ENCODE measurements at places on chromosomes 1 and 21.

DNA sequence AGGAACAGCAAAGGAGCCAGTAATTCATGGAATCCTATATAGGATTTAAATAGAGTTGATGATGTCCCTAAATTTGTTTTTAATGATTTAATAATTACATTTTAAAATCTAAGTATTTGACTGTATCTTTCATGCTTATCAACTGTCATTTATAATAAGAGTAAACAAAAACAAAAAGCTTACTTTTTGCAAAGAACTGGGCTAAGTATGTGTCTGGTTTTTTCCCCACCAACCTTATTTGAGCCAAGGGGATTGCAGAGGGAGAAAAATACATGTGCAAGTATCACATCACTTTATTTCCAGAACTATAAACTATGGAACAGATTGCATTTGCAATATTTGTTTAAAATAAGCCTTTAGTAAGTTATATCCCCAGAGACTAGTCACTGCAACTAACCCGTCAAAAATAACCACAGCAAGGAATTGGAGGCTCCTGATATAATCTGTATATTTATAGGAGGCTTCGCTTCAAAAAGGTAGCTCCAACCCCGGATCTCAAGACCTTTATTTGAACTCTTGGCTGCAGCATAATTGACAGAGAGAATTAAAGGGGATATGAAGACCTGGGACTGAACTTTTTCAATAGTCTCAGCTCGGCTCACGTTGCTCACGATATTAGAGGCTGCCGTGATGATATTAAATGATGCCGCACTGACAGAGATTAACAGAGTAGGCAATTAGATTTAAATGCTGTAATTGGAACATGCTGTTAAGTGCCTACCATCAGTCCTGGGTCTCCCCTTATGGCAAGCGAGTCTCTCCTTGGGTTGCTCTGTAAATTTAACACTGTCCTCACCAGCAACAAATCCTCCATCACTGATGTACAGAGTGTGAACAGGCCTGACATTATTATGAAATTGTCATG lies 329.1 kb upstream of the NFIA start:
- DNase-seq = peak; percentile 88

GRCh38 chr1:177302357-177303044 lies 131.7 kb downstream of the BRINP2 start:
- DNase-seq = no peak

GRCh38 chr1:232538224-232538942 lies 91.5 kb downstream of the SIPA1L2 start:
- DNase-seq = no peak

DNA sequence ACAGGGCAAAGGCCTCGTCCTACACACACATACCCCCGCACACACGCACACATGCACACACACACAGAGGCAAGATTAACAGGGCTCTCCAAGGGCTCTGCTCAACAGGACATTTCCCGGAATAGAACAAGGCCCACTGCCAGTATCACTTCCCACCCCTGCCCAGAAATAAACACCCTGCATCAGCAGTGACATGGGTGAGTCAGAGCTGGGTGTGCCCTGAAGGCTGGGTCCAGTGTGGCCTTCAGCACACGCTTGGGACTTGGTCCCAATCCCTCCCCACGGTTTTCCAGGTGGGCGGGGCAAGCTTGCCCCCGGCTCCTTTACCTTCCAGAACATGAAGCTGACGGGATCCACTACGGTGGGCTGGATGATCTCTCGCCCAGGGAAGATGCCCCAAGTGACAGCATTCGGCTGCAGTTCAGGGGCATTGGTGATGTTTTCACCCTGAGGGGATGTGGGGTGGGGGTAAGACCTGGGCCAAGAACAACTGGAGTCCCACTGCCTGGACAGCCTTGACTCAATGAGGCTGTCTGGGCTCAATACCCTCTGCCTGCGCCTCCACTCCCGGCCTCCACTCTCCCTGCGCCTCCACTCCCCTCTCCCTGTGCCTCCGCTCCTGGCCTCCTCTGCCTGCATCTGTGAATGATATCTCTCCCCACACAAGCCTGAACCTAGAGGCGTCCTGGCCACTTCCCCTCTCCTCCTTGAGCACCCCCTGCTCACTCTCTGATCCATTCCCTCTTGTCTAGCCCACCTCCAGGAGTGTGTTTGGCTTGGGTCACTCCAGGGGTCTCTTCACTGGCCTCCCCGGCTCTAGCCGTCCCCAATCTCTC lies 14.7 kb downstream of the MTHFR start:
- DNase-seq = no peak

GRCh38 chr1:197180252-197180878 lies 33.9 kb upstream of the ASPM start:
- no peak for DNase-seq

- DNase-seq = no peak
Measured at GRCh38 chr1:182163821-182164223, 102.3 kb upstream of the ZNF648 start.

GRCh38 chr1:164518692-164519332 lies 40.2 kb upstream of the PBX1 start:
- DNase-seq = no peak

DNA sequence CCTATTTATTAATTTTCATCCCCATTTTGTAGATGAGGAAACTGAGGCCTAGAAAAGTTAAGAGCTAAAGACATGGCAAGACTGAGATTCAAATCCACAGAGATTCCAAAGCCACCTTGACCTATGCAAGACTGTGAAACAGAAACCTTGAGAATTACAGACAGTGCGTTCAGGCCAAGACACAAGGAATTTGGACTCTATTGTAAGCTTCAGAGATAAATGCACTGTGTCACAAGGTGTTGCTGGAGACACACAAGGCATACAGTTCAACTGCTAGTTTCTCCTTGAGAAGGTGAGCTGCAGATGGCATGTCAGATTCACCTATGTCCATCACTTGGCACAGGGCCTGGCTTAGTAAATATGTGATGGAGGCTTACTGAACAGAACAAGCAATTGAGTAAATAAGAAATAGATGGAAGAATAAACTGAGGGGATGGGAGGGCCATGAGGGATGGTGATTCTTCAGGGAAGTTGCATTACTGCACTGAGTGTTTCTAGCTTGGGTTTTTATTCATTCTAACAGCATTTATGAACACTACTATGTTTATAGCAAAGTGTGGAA lies 215.0 kb downstream of the DAB1 start:
- no peak for DNase-seq

- DNase-seq = peak; percentile 22
Measured at GRCh38 chr1:183234660-183235476, 48.8 kb downstream of the LAMC2 start.

DNA sequence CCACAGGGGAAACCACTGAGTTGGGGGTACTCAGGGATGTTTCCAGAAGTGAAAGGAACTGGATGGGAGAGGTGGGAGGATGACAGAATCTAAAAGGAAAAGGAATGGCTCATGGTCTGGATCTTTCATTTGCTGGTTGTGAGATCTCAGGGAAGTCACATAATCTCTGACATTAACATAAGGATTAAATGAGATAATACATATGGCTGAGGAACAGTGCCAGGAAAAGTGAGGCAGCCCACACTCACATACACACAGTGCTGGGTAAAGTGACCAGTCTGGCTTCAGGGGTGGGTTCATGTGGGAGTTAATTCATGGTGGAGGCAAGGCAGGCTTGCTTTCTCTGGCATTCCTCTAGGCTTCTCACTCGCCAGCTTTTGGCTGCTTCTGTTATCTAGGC lies 3.9 kb upstream of the PTCH2 start:
- DNase-seq = no peak

- no peak for DNase-seq
Measured at GRCh38 chr1:165895451-165895871, 68.0 kb downstream of the UCK2 start.

- no peak for DNase-seq
Measured at GRCh38 chr1:52913014-52913413, 8.5 kb downstream of the ECHDC2 start.

GRCh38 chr1:98556521-98557158 lies 104.9 kb upstream of the SNX7 start:
- no peak for DNase-seq

- no peak for DNase-seq
Measured at GRCh38 chr1:99363531-99363930, 99.2 kb downstream of the PLPPR4 start.

- no peak for DNase-seq
Measured at GRCh38 chr1:39905172-39905571, 3.5 kb upstream of the MYCL start.
